ENCODE measurements at places on chromosomes 5 and 9. TPM values are rescaled to one million over a fixed set of nuclear protein-coding genes. Genes with fewer than 3 reads are reported as not detected.
A peak's percentile ranks its signal among the peaks of the same experiment; 100 is the strongest.

DNA sequence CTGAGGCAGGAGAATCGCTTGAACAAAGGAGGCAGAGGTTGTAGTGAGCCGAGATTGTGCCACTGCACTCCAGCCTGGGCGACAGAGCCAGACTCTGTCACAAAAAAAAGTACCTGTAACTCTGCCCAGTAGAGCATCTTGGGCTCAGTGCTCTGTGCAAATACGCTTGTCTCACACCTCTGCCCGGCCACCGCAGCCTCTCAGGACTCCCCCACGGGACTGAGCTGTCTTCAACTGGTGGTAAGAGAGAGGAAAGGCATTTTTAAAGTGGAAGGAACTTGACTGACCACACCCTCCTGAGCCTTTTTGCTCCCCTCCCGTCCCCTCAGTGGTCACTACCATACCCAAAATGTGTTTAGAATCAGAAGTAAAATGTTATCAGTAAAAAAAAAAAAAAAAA is 174.3 kb upstream of the PIK3R1 start:
- H3K27ac ChIP-seq: no peak overlapping the region
- H3K27me3 ChIP-seq: peaks cover 2% of the 10 kb centered on the region
- H3K36me3 ChIP-seq: no peaks in the 10 kb centered on the region
- no peak overlapping the region for H3K4me3 ChIP-seq

CDC20B gene
- total RNA-seq: 0.28 TPM

OSTF1 gene
- total RNA-seq: 99.9 TPM

DNA sequence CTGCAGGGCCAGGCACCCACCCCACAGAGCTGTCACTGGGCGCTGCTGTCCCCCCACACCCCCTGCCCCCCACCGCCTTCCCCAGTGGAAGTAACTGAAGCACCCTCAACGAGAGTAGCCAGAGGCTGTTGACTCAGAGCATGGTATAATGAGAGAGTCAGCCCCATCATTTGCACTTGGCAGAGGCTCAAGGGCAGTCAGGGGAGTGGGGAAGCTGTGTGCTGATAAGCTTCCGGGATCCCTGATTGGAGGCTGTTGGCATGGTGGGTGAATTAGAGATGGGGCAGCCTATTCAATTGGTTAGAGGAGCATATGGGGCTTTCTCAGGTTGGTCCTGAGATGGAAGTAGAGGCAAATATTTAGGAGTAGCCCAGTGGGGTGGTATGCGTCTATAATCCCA is 77.1 kb upstream of the GOLM1 start:
- no peak overlapping the region for H3K27ac ChIP-seq
- H3K36me3 ChIP-seq: no peaks in the 10 kb centered on the region
- H3K4me3 ChIP-seq: no peak overlapping the region
- H3K4me1 ChIP-seq: no peaks in the 10 kb centered on the region
- no peak for DNase-seq
- no peaks in the 10 kb centered on the region for H3K27me3 ChIP-seq

GARIN3 gene
- not detected for total RNA-seq

DNA sequence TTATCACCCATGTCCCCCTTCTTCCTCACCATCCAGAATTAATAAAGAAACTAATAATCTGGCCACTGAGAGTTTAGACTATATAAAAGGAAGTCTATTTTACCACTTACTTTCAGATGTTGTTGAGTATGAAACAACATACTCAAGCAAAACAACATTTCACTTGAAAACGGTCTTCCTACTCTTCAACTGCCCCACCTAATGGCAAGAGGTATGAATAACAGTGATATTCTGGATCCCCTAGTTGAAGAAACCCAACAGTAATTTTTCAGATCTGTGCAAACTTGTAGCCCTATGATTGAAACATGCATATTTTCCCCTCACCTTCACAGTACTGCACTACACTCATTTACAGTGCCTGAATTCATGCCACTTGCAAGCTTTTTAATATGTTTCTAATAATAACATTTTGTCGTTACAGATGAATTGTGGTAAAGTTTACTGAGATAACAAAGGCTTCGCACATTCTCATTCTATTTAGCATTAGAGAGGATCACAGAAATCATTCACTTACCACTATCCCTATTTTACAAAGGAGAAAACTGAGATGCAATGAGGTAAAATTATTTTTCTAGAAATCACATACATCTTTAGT is 267.9 kb upstream of the PDE4D start:
- no peaks in the 10 kb centered on the region for H3K4me1 ChIP-seq
- DNase-seq: no peak
- H3K27me3 ChIP-seq: no peaks in the 10 kb centered on the region
- H3K36me3 ChIP-seq: no peaks in the 10 kb centered on the region
- no peak overlapping the region for H3K4me3 ChIP-seq

DNA sequence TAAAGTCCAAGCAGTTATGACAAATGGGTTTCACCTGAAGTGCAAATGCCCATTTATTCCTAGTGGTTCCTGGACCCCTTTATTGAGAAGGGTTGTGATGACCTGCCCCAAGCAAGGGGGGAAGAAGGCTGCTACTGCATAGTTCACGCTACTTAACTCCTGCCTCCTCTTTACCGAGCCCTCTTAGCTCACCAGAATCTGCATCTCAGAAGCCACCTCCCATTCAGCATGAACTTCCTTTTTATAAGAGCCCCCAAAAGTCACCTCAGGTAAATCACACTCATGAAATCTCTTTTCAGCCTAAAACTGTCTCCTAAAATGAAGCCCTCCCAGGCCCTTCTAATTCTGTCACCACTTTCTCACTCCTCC is 26.6 kb upstream of the C9orf72 start:
- no peak for DNase-seq
- peaks cover 6% of the 10 kb centered on the region for H3K27me3 ChIP-seq
- H3K36me3 ChIP-seq: no peaks in the 10 kb centered on the region
- no peaks in the 10 kb centered on the region for H3K4me1 ChIP-seq
- H3K4me3 ChIP-seq: no peak overlapping the region

CAMK4 gene
- total RNA-seq: 154 TPM

GRCh38 chr5:36734422-36734821 is 128.0 kb downstream of the SLC1A3 start:
- no peak overlapping the region for H3K27ac ChIP-seq
- H3K4me3 ChIP-seq: no peak overlapping the region
- peaks cover under 1% of the 10 kb centered on the region for H3K4me1 ChIP-seq
- DNase-seq: no peak
- peaks cover 11% of the 10 kb centered on the region for H3K27me3 ChIP-seq
- no peaks in the 10 kb centered on the region for H3K36me3 ChIP-seq

FTMT gene
- total RNA-seq: not detected

DNA sequence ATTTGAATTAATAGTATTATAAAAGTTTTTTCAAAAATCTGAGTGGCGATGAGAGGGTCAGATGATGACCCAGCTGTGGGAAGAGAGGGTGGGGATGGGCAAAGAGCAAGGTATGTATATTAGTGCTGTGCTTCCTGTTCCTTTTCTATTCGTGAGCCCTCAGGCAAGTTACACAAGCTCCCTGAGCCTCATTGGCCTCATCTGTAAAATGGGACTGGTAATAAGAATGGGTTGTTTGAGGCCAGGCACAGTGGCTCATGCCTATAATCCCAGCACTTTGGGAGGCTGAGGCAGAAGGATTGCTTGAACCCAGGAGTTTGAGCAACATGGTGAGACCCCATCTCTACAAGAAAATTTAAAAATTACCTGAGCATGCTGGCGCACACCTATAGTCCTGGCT is 24.0 kb upstream of the MLANA start:
- DNase-seq: no peak
- no peak overlapping the region for H3K4me3 ChIP-seq
- no peaks in the 10 kb centered on the region for H3K27me3 ChIP-seq
- H3K27ac ChIP-seq: no peak overlapping the region

- H3K36me3 ChIP-seq: peaks cover 9% of the 10 kb centered on the region
- H3K4me1 ChIP-seq: peaks cover 12% of the 10 kb centered on the region
These were observed 472 bp downstream of the FBXO4 start for GRCh38 chr5:41925555-41925951.

NXNL2 gene
- total RNA-seq: not detected

GRCh38 chr5:50300878-50301277 is 140.2 kb downstream of the EMB start:
- no peaks in the 10 kb centered on the region for H3K36me3 ChIP-seq
- H3K27me3 ChIP-seq: no peaks in the 10 kb centered on the region
- H3K27ac ChIP-seq: no peak overlapping the region
- DNase-seq: no peak

TMEM174 gene
- not detected for total RNA-seq

RUFY1 gene
- 43.0 TPM for total RNA-seq

INSL4 gene
- not detected for total RNA-seq

DNA sequence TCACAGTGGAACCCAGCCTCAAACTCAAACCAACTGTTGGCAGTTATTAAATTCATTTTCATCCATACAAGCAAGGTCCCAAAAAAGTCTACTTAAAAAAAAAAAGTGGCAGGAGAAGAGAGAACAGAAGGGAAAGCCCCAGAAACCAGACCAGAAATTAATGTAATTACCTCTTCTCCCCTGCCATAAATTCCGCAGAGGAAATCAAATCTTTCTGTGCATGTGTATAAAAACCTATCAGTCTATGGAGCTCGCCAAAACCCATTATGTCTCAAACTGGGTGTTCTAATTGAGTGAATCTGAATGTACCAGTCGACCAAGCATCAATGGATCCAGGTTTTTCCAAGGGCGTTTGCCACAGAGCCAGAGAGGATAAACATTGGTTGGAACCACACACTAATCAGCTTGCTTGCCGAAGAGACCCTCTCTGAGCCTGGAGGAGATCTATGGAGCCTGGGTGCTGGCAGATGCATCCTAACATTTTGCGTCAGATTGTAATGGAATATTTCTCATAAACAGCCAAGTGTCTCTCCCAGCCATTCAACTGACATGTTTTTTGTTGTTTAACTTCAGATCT is 7.9 kb upstream of the HAND1 start:
- peaks cover 5% of the 10 kb centered on the region for H3K4me1 ChIP-seq
- H3K27ac ChIP-seq: no peak overlapping the region
- no peaks in the 10 kb centered on the region for H3K36me3 ChIP-seq
- no peak for DNase-seq
- H3K4me3 ChIP-seq: no peak overlapping the region

ZBTB34 gene
- 10.5 TPM for total RNA-seq

KIF4B gene
- total RNA-seq: not detected

SPINK1 gene
- total RNA-seq: not detected

SLC34A1 gene
- total RNA-seq: 2.1 TPM

- H3K36me3 ChIP-seq: no peaks in the 10 kb centered on the region
- no peak for DNase-seq
- H3K4me3 ChIP-seq: no peak overlapping the region
- H3K4me1 ChIP-seq: no peaks in the 10 kb centered on the region
These were observed 37.8 kb upstream of the ATP6V1G1 start for GRCh38 chr9:114549697-114550330.

PCDHGB7 gene
- 0.11 TPM for total RNA-seq

- H3K4me3 ChIP-seq: no peak overlapping the region
- H3K27me3 ChIP-seq: no peaks in the 10 kb centered on the region
- H3K36me3 ChIP-seq: no peaks in the 10 kb centered on the region
- no peak for DNase-seq
These were observed 624.0 kb upstream of the KLF4 start for GRCh38 chr9:108113596-108113995.

DNA sequence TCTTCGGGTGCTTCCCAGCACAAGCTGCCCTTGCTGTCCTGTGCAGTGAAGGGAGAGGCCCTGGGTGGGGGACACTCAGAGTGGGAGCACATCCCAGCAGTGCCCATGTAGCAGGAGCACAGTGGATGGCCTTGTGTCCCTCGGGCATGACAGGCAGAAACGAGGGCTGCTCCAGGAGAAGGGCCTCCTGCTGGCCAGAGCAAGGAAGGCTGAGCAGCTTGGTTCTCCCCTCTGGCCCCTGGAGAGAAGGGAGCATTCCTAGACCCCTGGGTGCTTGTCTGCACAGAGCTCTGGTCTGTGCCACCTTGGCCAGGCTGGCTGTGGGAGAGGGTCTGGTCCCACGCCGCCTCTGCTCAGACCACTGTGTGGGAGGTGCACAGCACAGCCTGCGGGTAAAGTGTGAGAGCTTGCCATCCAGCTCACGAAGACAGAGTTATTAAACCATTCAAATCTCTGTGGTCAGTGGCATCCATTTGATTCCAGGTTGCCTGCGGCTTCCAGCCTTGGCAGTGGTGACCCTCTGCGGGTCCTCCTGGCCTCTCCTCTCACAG is 18.3 kb downstream of the FBXW5 start:
- no peaks in the 10 kb centered on the region for H3K4me1 ChIP-seq
- no peak overlapping the region for H3K4me3 ChIP-seq
- DNase-seq: no peak
- H3K27me3 ChIP-seq: no peaks in the 10 kb centered on the region

DNA sequence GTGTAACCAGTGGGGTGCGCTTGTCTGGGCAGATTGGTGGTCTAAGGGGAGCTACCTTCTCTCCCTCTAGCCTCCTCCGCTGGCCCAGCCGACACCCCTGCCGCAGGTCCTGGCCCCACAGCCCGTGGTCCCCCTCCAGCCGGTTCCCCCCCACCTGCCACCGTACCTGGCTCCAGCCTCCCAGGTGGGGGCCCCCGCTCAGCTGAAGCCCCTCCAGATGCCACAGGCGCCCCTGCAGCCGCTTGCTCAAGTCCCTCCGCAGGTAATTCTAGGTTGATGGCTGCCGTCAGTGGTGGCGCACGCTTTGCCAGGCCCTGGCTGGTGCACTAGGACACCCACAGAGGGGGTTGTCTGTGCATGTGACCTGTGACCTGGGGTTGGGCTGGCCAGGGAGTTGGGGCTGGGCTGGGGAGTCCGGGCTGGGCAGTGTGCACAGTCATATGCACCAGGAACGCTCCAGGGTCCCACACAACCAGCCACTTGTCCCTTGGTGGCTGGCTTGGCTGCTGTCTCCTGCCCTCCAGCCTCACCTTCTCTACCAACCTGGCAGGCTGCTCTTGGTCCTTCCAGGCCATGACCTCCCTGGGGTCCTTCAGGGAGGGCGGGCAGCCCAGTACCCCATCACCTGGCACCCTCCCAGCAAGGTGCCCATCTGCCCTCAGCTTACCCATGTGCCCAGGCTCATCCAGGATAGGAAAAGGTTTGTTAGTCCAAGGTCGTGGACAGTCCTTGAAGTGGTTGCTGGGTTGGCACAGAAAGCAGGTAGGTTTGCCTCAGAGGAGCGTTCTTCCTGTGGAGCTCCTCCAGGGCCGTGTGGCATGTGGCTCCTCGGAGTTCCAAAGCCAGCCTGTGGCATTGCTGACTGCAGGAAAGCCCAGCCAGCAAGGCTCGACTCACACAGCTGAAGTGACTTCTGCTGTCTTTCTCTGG is 73.2 kb downstream of the WNK2 start:
- no peaks in the 10 kb centered on the region for H3K36me3 ChIP-seq
- no peaks in the 10 kb centered on the region for H3K27me3 ChIP-seq
- no peak overlapping the region for H3K4me3 ChIP-seq
- H3K27ac ChIP-seq: no peak overlapping the region
- DNase-seq: peak; percentile 23
- no peaks in the 10 kb centered on the region for H3K4me1 ChIP-seq

Measured in activated naive CD8-positive, alpha-beta T cell treated with anti-CD3 and anti-CD28 coated beads, Interleukin-2, amount 10 ng/mL, durations not matched to agents 7 days and 5 days (primary cell).